ENCODE measurements at places on chromosomes 1 and 21. TPM values are rescaled to one million over a fixed set of nuclear protein-coding genes. Genes with fewer than 3 reads are reported as not detected.

- no peaks in the 10 kb centered on the region for H3K4me1 ChIP-seq
- no peaks in the 10 kb centered on the region for H3K27me3 ChIP-seq
- no peak for DNase-seq
- H3K36me3 ChIP-seq, result no peaks in the 10 kb centered on the region
- H3K27ac ChIP-seq, result no peak overlapping the region
- no peak overlapping the region for H3K4me3 ChIP-seq
Observed at GRCh38 chr1:70387507-70387906, 23.6 kb upstream of the CTH start.

CLCA4 gene
- total RNA-seq, result not detected

DNA sequence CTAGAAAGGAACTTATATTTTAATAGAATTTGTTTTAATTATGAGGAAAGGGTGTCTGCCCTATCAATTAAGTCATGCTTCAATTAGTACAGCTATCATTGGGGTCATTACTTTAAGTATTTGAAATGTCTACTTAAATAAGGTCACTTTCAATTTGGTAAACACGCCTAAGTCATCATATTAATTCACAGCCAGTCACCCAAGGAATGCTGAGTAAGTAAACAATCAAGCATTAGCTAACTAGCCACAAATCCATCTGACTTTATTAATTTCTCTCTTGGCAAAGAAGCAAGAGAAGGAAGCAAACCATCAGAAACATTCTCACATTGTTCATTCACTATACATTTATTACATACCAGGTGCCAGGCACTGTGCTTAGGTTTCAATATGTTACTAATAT lies 1.2 kb upstream of the LRRC52 start:
- no peaks in the 10 kb centered on the region for H3K36me3 ChIP-seq
- H3K27ac ChIP-seq, result no peak overlapping the region
- DNase-seq, result no peak
- H3K4me1 ChIP-seq, result peaks cover 12% of the 10 kb centered on the region
- peaks cover 36% of the 10 kb centered on the region for H3K27me3 ChIP-seq
- H3K4me3 ChIP-seq, result no peak overlapping the region

SH3BGR gene
- 4.8 TPM for total RNA-seq

DNA sequence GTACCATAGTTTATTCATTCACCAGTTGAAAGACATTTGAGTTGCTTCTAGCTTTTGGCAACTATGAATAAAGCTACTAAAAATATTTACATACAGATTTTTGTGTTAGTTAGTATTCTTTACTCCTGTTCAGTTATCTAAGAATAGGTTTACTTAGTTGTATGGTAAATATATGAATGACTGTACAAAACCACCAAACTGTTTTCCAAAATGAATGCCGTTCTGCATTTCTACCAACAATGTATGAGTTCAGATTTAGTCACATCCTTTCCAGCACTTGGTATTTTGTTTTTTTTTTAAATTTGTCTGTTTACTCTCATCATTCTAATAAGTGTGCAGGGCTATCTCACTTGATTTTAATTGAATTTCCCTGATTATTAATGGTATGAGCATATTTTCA lies 3.4 kb upstream of the KIFAP3 start:
- DNase-seq, result no peak
- no peak overlapping the region for H3K4me3 ChIP-seq
- peaks cover 3% of the 10 kb centered on the region for H3K36me3 ChIP-seq
- H3K27me3 ChIP-seq, result no peaks in the 10 kb centered on the region
- H3K27ac ChIP-seq, result no peak overlapping the region
- H3K4me1 ChIP-seq, result peaks cover 9% of the 10 kb centered on the region

DNA sequence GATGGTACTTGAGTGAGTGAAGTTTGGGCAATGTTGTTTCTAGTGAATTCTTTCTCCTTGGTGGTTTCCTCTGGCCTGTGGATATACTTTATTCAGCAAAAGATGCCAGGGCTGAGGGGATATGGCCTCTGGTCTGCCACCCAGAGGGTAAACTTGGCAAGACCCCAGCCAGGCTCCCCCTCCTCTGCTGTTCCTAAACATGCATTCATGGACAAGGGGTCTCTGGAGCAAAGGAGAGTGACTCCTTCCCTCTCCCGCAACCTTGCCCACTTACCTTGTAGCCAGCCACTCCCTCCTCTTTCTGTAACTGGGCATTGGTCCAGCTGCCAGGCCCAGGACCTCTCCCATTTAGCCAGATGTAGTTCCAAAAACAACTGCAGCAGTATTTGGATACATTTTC lies 43.8 kb downstream of the RUNX3 start:
- H3K4me3 ChIP-seq, result no peak overlapping the region
- no peaks in the 10 kb centered on the region for H3K36me3 ChIP-seq
- peaks cover 18% of the 10 kb centered on the region for H3K27me3 ChIP-seq
- DNase-seq, result no peak
- H3K27ac ChIP-seq, result no peak overlapping the region

GRCh38 chr1:28176492-28177470 lies at the start of gene PTAFR:
Gene PTAFR (minus strand): TSS chr1:28176690. CDS start chr1:28151021, 25,669 bp downstream.
- H3K4me3 ChIP-seq, result no peak within 1 kb of the TSS
- no peak within 1 kb of the TSS for H3K27ac ChIP-seq
- no peaks in the 10 kb centered on the region for H3K36me3 ChIP-seq
- peaks cover 10% of the 10 kb centered on the region for H3K4me1 ChIP-seq

DNA sequence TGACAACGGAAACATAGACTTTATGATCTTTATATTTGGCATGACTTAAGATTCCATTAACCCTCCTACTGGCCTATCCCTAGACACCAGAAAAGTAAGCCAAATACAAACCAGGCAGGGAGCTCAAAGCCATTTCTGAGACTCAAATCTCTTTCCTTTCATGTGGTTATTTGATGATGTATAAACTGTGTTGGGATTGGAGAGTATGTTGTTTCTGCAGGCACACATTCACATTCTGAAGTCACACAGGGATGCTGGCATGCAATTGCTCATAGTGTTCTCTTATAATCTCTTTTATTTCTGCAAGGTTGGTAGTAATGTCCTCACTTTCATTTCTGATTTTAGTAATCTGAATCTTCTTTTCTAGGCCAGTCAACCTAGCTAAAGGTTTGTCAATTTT lies 5.8 kb downstream of the ZMYND12 start:
- H3K27me3 ChIP-seq, result peaks cover 6% of the 10 kb centered on the region
- no peaks in the 10 kb centered on the region for H3K36me3 ChIP-seq
- DNase-seq, result no peak
- 0 out of 2 replicates have a peak, but pooled peaks cover 3% of the 10 kb centered on the region for H3K4me1 ChIP-seq
- H3K4me3 ChIP-seq, result no peak overlapping the region

- H3K36me3 ChIP-seq, result no peaks in the 10 kb centered on the region
- H3K27ac ChIP-seq, result no peak overlapping the region
- no peak overlapping the region for H3K4me3 ChIP-seq
- no peaks in the 10 kb centered on the region for H3K27me3 ChIP-seq
Observed at GRCh38 chr1:107132195-107132594, 8.6 kb upstream of the NTNG1 start.

LORICRIN gene
- total RNA-seq, result not detected

DNA sequence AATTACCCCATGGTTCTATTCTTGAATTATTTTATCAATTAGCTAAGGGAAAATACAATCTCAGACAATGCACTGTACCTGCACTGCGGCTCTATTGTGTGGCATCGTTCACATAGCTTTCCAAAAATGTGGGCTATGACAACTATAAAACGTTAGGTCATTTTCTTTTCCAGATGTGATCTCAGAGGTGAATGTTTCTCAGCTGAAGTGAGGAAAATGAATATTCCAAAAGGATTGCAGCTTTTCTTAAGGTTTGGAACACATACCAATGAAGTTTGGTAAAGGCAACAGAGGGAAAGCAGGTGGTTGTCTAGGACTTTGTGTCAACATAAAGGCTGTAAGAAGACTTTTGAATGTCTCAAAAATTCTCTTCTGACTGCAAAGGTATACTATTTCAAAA lies 105.5 kb downstream of the NRIP1 start:
- no peaks in the 10 kb centered on the region for H3K27me3 ChIP-seq
- H3K36me3 ChIP-seq, result no peaks in the 10 kb centered on the region
- no peak overlapping the region for H3K27ac ChIP-seq
- no peak for DNase-seq

GRCh38 chr1:67493148-67493547 lies 62.9 kb upstream of the SERBP1 start:
- no peaks in the 10 kb centered on the region for H3K27me3 ChIP-seq
- no peaks in the 10 kb centered on the region for H3K36me3 ChIP-seq
- DNase-seq, result no peak

OR2T11 gene
- total RNA-seq, result not detected

- H3K36me3 ChIP-seq, result peaks cover 19% of the 10 kb centered on the region
- no peaks in the 10 kb centered on the region for H3K4me1 ChIP-seq
- no peak overlapping the region for H3K27ac ChIP-seq
- H3K4me3 ChIP-seq, result no peak overlapping the region
- no peaks in the 10 kb centered on the region for H3K27me3 ChIP-seq
Observed at GRCh38 chr21:17590430-17590829, 22.3 kb downstream of the BTG3 start.

DNA sequence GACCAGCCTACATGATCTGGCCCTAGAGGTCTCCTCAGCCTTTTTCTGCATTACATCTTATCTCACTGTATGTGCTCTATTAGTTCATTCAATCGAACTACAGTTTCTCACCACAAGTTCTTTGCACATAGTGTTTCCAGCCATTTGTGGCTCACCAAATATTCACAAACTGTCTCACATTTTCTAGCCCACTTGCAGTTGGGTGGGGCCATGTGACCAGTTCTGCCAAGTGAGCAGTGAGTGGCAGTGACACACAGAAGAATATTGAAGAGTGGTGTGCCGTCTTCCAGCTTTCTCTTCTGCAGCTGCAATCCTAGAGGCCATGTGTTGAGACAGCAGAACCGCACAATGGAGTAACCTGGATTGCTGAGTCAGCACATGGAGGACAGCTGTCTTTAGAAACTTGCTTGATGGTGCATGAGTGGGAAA lies 103.2 kb upstream of the ZNF644 start:
- H3K27ac ChIP-seq, result peak overlapping the region; percentile 98
- no peak for DNase-seq
- peaks cover 70% of the 10 kb centered on the region for H3K4me1 ChIP-seq
- no peaks in the 10 kb centered on the region for H3K36me3 ChIP-seq
- H3K4me3 ChIP-seq, result no peak overlapping the region

DNA sequence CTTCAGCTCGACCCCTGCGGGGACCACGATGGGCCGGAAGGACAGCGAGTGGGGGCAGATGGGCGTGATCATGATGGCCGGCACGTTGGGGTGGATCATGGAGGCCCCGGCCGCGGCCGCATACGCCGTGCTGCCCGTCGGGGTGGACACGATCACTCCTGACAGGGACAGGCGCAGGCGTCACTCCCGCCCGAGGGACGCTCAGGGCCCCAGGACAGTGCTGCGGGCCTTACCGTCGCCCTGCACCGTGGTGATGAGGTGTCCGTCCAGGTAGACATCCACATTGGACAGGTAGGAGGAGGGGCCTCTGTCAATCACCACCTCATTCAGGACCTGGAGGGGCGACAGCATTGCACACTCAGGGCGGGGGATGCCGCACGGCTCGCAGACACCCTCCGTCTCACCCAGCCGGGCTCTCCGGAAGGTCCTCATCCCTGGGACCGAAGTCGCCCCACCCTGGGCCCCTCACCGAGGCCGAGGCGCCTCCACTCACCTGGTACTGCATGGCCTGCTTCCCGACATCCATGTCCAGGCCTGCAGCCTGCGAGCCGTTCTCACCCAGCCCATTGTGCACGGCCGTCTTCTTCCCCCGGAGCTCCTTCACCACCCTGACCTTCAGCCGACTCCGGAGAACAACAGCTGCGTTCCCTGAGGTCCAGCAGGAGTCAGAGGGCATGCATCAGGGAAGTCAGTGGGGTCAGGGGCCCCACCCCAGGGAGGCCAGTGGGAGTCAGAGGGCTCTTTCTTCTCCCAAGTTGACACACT lies 24.0 kb downstream of the NADK start:
- no peaks in the 10 kb centered on the region for H3K27me3 ChIP-seq
- H3K4me3 ChIP-seq, result no peak overlapping the region
- no peak overlapping the region for H3K27ac ChIP-seq
- no peak for DNase-seq

RNU1-1 gene
- total RNA-seq, result 1,197 TPM

- H3K36me3 ChIP-seq, result no peaks in the 10 kb centered on the region
- H3K4me1 ChIP-seq, result peaks cover 5% of the 10 kb centered on the region
- no peak overlapping the region for H3K4me3 ChIP-seq
- H3K27ac ChIP-seq, result no peak overlapping the region
- no peaks in the 10 kb centered on the region for H3K27me3 ChIP-seq
- no peak for DNase-seq
Observed at GRCh38 chr1:41642922-41643821, 158.7 kb upstream of the EDN2 start.

CAPN8 gene
- total RNA-seq, result not detected

DNA sequence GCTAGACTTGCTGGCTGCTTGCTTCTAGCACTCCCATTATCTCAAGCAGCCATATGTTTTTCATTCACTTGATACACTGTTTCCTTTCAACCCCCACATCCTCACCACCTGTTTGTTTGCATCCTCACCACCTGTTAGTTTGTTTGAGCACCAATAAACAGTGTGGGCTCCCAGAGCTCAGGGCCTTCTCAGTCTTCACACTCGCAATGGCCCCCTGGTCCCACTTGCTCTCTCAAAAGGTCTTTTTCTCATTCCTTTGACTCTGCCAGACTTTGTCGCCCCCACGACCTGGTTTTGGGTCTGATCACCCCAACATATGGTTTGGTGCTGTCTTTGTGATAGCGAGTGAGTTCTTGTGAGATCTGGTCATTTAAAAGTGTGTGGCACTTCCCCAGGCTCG lies 6.2 kb upstream of the PADI4 start:
- H3K27me3 ChIP-seq, result peaks cover 6% of the 10 kb centered on the region
- H3K4me1 ChIP-seq, result peaks cover 12% of the 10 kb centered on the region
- H3K4me3 ChIP-seq, result no peak overlapping the region

DNA sequence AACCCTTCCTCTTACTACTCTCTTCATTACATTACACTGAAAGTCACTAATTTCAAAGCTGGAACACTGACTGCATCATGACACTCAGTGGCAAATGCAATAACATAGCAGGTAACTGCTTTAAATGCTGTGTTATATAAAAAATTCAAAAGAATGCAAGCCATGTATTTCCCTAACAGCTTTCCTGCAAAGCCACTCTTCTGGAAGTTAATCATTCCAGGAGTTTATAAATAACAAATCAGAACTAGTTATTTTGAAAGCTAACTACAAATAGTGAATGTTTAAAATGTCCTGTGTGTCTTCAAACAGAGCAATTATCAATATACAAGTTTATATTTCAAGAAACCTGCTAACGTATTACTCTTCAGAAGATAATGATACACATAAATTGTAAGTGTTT lies 34.5 kb downstream of the DBT start:
- H3K27me3 ChIP-seq, result no peaks in the 10 kb centered on the region
- H3K4me3 ChIP-seq, result no peak overlapping the region
- H3K27ac ChIP-seq, result no peak overlapping the region
- DNase-seq, result no peak
- 0 out of 2 replicates have a peak, but pooled peaks cover 2% of the 10 kb centered on the region for H3K4me1 ChIP-seq

GRCh38 chr21:46569081-46569480 lies 35.8 kb downstream of the S100B start:
- DNase-seq, result no peak
- H3K4me3 ChIP-seq, result no peak overlapping the region
- peaks cover 51% of the 10 kb centered on the region for H3K36me3 ChIP-seq
- H3K27me3 ChIP-seq, result no peaks in the 10 kb centered on the region
- H3K4me1 ChIP-seq, result no peaks in the 10 kb centered on the region

DNA sequence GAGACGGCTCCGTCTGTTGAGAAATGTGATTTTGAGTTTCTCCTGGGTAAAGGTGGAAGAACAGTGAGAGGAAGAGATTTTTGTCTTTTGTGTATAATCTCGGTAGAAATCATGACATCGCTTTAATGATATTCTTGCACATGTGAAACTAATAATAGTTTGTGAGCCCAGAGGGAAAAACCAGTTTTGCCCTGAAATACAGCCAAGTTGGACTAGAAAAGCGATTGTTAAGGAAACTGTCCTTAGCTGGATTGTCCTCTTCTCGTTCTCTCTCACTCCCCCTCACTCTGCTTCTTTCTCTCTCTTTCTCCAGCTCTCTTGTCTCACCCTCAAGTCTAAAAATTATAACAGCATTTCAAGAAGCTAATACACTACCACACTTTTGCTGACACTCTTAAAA lies 17.1 kb downstream of the KCNJ6 start:
- no peak for DNase-seq
- H3K27me3 ChIP-seq, result no peaks in the 10 kb centered on the region
